Spinal cord (tissue), 10 donors: ENCODE measurements at places on chromosomes 12 and 14. TPM values are rescaled to one million over a fixed set of nuclear protein-coding genes. Genes with fewer than 3 reads are reported as not detected.

GRCh38 chr12:11059784-11060183 lies 2.3 kb downstream of the TAS2R46 start:
- DNase-seq: no peak
- no peak overlapping the region for H3K4me3 ChIP-seq

GRCh38 chr12:75208856-75209811 lies 505 bp downstream of the KCNC2 start:
- H3K27me3 ChIP-seq: peaks cover 31% of the 10 kb centered on the region
- H3K27ac ChIP-seq: no peak overlapping the region
- H3K4me1 ChIP-seq: peaks cover 20% of the 10 kb centered on the region
- no peak for DNase-seq

- H3K27me3 ChIP-seq: no peaks in the 10 kb centered on the region
- H3K36me3 ChIP-seq: peaks cover 3% of the 10 kb centered on the region
- no peaks in the 10 kb centered on the region for H3K4me1 ChIP-seq
- DNase-seq: no peak
Observed at GRCh38 chr12:117538032-117538690, 176.7 kb upstream of the NOS1 start.

- H3K4me1 ChIP-seq: no peaks in the 10 kb centered on the region
- no peak for DNase-seq
- no peaks in the 10 kb centered on the region for H3K36me3 ChIP-seq
- no peak overlapping the region for H3K27ac ChIP-seq
- no peak overlapping the region for H3K4me3 ChIP-seq
Observed at GRCh38 chr14:55505846-55506245, 65.4 kb upstream of the TBPL2 start.

- H3K27ac ChIP-seq: no peak overlapping the region
- peaks cover 8% of the 10 kb centered on the region for H3K4me1 ChIP-seq
- H3K4me3 ChIP-seq: no peak overlapping the region
- no peaks in the 10 kb centered on the region for H3K27me3 ChIP-seq
Observed at GRCh38 chr14:94018308-94018707, 7.8 kb upstream of the OTUB2 start.

DNA sequence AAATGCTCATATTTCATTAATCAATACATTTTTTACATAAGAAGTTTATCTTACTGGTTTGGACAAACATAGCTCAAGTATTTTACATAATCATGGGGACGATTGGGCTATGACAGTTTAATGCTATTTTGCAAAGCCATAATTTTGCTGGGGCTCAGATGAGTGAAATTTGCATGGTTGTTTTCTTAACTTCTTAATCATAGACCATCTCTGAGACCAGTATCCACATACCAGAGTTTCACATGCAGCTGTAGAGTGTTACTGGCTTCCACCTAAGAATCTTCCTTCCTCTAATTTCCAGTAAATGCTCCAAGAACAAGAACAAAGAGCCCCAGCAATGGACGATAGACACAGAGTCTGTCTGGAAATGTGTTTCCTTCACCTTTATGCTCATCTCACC lies 303.0 kb upstream of the TMEM132C start:
- no peaks in the 10 kb centered on the region for H3K27me3 ChIP-seq
- H3K27ac ChIP-seq: no peak overlapping the region
- no peaks in the 10 kb centered on the region for H3K4me1 ChIP-seq
- H3K4me3 ChIP-seq: no peak overlapping the region
- DNase-seq: no peak

DNA sequence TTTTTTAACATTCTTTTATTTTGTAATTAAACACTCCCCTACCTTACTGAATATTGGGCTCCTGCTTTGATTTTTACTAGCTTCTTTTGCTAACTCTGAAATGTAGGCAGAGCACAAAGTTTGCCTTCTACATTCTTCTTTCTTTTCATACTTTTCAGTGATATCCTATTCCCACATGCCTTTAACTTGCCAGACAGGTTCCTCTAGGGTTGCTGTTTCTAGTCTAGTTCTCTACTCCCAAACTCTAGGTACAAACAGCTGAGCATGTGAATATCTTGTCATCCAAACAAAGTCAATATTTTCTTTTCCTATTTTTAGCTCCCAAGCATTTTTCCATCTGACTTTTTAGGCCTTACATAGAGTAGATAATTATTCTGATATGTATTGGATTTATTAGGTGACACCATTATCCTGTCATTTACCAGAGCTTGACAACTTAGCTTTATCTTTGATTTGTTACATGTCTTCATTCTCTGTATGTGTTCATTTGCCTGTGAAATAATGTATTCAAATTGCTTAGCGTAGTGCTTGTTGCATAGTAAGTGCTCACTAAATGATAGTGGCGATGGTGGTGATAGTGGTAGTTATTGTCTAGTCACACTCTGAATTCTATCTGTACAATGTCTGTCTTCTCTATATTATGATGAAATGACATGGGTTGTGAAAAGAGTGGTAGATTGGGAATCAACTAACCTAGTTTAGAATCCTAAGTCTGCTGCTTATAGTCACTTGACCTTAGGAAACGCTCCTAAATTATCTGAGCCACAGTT lies 73.6 kb upstream of the DNM1L start:
- no peak overlapping the region for H3K4me3 ChIP-seq
- H3K4me1 ChIP-seq: no peaks in the 10 kb centered on the region
- no peak overlapping the region for H3K27ac ChIP-seq

The FGD6 gene
- 23.5 TPM for total RNA-seq

The JPH4 gene
- total RNA-seq: 23.7 TPM

The WSCD2 gene
- 17.4 TPM for total RNA-seq

The TBC1D30 gene
- total RNA-seq: 19.6 TPM

The PLXNC1 gene
- total RNA-seq: 58.2 TPM

The IRAK3 gene
- total RNA-seq: 5.3 TPM
